Liver (tissue), 10 donors: ENCODE measurements at places on chromosomes 6 and 20. TPM values are rescaled to one million over a fixed set of nuclear protein-coding genes. Genes with fewer than 3 reads are reported as not detected.

The L3MBTL1 gene
- 5.6 TPM for total RNA-seq

The MYCT1 gene
- total RNA-seq = 9.1 TPM

The CYP21A2 gene
- total RNA-seq = 29.6 TPM

The PACRG gene
- 0.47 TPM for total RNA-seq

The CNR1 gene
- 0.14 TPM for total RNA-seq

The MACROD2 gene
- total RNA-seq = 1.4 TPM

DNA sequence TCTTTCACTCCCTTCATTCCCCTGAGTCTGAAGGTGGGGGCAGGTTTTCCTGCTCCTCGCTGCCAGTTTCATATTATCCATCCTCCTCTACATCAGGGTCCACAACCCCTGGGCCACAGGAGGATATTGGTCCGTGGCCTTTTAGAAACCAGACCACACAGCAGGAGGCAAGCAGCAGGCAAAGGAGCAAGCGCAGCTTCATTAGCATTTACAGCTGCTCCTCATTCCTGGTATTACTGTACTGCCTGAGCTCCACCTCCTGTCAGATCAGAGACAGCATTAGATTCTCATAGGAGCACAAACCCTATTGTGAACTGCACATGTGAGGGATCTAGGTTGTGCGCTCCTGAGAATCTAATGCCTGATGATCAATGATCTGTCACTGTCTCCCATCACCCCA lies 380.3 kb downstream of the ARHGAP18 start:
- H3K4me1 ChIP-seq = no peaks in the 10 kb centered on the region
- H3K27me3 ChIP-seq = no peaks in the 10 kb centered on the region
- DNase-seq = no peak
- no peak overlapping the region for H3K4me3 ChIP-seq
- no peaks in the 10 kb centered on the region for H3K36me3 ChIP-seq

GRCh38 chr6:148617530-148617929 lies 129.3 kb upstream of the UST start:
- H3K36me3 ChIP-seq = no peaks in the 10 kb centered on the region
- no peaks in the 10 kb centered on the region for H3K4me1 ChIP-seq
- DNase-seq = no peak

DNA sequence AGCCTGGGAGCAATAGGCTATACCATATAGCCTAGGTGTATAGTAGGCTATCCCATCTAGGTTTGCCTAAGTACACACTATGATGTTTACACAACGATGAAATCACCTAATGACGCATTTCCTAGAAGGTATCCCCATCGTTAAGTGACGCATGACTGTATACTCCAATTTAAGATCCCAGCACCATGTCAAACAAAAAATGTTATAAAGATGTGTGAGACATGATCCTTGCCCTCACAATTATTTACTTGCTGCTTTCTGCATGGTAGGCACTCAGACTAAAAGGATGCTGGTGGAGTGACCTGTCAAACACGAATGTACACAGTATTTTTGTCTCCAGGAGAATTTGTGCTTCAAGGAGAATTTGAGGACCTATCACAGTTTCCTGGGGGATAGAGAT lies 32.3 kb downstream of the SNAP25 start:
- DNase-seq = no peak
- no peaks in the 10 kb centered on the region for H3K36me3 ChIP-seq
- H3K4me3 ChIP-seq = no peak overlapping the region
- H3K27ac ChIP-seq = no peak overlapping the region

DNA sequence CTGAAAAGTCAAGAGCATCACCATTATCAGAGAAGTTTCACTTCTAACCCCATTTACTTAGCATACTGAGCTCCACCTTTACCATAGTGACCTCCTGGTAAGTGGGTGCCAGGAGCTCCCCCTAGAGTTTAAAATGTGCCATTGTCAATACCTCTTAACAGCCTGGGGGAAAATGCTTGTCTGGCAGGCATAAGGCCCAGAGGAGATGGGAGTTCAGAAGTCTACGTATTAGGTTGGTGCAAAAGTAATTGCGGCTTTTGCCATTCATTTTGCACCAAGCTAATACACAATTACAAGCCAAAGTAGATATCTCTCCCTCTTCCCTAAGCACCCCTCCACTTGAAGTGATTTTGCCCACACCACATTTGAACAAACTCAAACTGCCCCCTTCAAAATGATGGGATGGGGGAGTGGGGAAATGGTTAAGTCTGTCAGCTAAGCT lies 919.0 kb downstream of the KIF16B start:
- no peaks in the 10 kb centered on the region for H3K36me3 ChIP-seq
- no peaks in the 10 kb centered on the region for H3K4me1 ChIP-seq
- H3K4me3 ChIP-seq = no peak overlapping the region
- no peak overlapping the region for H3K27ac ChIP-seq
- no peak for DNase-seq

DNA sequence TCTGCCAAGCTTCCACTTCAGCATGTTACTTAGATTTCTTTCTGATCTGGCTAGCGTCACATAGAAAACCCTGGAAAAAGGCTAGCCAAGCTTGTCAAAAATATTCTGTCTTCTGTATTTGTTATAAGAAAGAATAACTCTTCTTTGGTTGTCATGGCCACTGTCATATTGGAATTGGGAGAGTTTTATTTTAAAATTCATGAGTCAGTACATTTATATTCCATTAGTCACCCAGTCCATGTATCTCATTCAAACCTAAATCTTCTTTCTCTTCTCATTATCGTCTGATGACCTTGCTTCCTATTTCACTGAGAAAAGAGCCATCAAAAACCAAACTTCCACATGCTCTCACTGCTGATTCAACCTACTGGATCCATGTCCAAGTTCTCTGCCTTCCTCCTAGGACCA lies 65.7 kb downstream of the EPM2A start:
- H3K36me3 ChIP-seq = no peaks in the 10 kb centered on the region
- no peak for DNase-seq
- H3K27me3 ChIP-seq = no peaks in the 10 kb centered on the region
- H3K4me1 ChIP-seq = no peaks in the 10 kb centered on the region
- H3K27ac ChIP-seq = no peak overlapping the region

DNA sequence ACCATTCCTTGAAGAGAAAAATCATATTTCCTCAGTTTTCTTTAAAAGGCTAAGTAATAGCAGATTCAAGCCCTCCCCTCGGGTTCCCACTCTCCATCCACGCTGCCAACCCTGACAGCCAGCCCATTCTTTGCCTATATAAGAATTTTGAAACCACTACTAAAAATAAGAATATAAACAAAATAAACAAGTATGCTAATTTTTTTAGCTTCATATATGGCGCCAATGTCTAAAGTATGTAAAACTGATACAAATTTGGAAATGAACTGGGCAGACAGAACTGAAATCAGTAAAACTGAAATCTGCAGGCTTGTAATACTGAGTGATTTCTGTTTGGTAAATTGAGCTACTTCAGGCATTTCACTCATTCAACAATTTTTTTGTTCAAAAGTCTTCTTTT lies 19.0 kb downstream of the ELOVL2 start:
- no peaks in the 10 kb centered on the region for H3K36me3 ChIP-seq
- H3K4me3 ChIP-seq = no peak overlapping the region
- DNase-seq = no peak
- no peaks in the 10 kb centered on the region for H3K27me3 ChIP-seq
- H3K27ac ChIP-seq = no peak overlapping the region

DNA sequence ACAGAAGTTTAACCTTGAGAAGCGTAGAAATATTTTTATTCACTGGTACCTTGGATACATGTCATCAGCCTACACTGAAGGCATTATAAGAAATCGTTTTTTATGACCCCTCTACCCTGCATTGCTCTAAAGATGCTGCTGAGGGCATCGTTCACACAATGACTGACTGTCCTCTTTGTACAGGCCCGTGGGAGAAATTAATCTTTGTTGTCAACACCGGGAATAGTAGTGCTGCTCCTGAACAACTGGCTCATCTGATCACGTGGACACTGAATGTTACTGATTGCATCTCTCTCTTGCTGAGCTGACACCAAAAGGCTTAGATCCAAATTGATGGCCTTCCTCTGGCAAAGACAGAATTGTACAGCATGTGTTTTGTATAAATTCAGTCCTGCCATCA lies 157.1 kb upstream of the SMLR1 start:
- H3K4me3 ChIP-seq = no peak overlapping the region
- no peaks in the 10 kb centered on the region for H3K36me3 ChIP-seq
- H3K27me3 ChIP-seq = no peaks in the 10 kb centered on the region

DNA sequence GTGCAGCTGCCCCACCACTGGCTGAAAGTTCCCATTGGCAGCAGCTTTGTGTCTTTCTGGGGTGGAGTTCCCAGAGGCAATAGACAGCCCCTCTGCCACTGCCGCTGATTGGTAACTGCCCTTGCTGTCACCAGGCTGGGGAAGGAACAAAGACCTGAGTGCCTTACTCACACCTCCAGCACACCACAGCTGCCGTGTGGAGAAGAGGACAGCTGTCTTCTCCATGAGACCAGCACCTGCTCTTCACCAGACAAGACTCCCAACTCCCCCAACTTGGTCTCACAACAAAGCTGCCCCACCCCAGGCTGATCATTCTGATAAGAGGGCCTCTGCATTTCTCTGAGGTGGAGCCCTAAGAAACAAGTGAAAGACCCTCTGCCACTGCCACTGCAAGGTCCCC lies 39.7 kb upstream of the PTCHD4 start:
- DNase-seq = no peak
- H3K27ac ChIP-seq = no peak overlapping the region
- no peaks in the 10 kb centered on the region for H3K36me3 ChIP-seq
- no peaks in the 10 kb centered on the region for H3K27me3 ChIP-seq
- no peaks in the 10 kb centered on the region for H3K4me1 ChIP-seq
- no peak overlapping the region for H3K4me3 ChIP-seq

- DNase-seq = no peak
- no peak overlapping the region for H3K4me3 ChIP-seq
- H3K27me3 ChIP-seq = no peaks in the 10 kb centered on the region
- no peak overlapping the region for H3K27ac ChIP-seq
- H3K36me3 ChIP-seq = no peaks in the 10 kb centered on the region
Measured at GRCh38 chr20:15487682-15488081, 1085.6 kb downstream of the KIF16B start.
